HT1080 (cell line): ENCODE measurements at places on chromosomes 1 and 21. TPM values are rescaled to one million over a fixed set of nuclear protein-coding genes. Genes with fewer than 3 reads are reported as not detected.

DNA sequence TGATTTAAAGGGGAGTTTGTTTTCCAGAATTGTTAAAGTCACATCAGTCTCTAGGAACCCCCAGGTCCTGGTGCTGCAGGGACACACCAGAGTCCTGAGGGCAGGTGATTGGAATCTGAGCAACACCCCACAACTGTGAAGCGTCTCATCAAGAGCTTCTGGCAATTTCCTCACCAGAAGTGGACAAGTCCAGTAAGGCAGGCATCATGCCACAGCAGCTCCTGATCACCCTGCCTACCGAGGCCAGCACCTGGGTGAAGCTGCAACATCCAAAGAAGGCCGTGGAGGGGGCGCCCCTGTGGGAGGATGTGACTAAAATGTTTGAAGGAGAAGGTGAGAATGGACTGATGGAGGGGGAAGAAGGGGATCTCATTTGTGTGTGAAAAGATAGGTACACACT lies 2.1 kb downstream of the ZFP69 start:
- no peak for DNase-seq

GRCh38 chr1:153968000-153968363 lies 280 bp downstream of the CREB3L4 start:
- DNase-seq: no peak

GRCh38 chr1:41539418-41539805 lies 54.9 kb upstream of the EDN2 start:
- no peak for DNase-seq

- peak; percentile 46 for DNase-seq
Measured at GRCh38 chr1:229661022-229661877, 35.2 kb downstream of the URB2 start.

DNA sequence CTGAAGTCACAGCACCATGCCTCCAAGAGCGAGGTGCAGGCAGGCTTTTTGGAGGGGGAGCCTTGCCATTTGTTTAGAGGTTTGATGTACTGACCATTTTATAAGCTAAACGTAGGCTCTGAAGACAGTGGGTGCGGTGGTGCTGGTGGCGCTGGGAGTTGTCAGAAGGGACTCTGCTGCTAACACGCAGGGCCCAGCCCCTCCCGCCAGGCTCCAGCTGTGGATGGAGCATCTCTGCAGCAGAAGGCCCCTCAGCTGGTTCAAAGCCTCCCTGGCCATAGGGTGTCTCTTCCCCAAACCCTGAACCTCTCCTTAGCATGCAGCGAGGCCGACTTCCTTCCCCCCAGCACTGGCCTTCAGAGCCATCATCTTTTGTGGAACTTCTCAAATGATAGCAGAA lies 105.3 kb downstream of the AJAP1 start:
- no peak for DNase-seq

DNA sequence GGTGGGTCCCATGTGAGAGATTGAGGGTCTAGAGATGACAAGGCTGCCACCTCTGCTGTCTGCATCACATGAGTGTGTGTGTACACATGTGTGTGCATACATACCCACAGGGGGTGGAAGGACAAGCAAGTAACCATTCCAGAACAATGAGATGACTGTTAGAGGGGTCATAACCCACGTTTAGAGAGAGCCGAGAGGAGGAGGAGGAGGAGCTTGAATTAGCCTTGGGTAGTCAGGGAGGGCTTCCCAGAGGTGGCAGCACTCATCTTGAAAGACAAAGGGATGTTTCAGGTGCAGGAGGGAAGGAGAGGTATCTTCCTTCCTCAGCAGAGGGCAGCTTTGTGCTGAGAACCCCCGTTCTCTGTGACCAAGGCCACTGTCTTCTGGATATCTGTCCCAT lies 21.3 kb downstream of the TNFRSF1B start:
- DNase-seq: peak; percentile 26

DNA sequence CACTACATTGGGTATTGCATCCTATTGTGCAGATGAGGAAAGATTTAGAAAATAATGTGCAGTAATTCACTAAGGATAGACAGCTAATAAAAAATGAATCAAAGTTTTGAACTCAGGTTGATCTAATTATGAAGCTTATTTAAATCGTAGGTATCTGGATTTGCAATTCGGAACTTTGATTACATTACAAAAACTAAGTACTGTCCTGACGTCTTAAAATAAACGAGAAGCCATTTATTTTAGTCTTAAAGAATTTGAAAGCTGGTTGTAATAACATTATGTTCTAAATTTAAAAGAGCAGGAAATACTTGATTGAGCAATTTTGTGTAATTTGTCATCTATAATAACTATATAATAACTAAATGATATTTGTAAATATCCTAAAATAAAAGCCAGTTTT lies 235.9 kb downstream of the TPR start:
- DNase-seq: no peak

- no peak for DNase-seq
Measured at GRCh38 chr1:22053861-22054770, 1.6 kb downstream of the CDC42 start.

DNA sequence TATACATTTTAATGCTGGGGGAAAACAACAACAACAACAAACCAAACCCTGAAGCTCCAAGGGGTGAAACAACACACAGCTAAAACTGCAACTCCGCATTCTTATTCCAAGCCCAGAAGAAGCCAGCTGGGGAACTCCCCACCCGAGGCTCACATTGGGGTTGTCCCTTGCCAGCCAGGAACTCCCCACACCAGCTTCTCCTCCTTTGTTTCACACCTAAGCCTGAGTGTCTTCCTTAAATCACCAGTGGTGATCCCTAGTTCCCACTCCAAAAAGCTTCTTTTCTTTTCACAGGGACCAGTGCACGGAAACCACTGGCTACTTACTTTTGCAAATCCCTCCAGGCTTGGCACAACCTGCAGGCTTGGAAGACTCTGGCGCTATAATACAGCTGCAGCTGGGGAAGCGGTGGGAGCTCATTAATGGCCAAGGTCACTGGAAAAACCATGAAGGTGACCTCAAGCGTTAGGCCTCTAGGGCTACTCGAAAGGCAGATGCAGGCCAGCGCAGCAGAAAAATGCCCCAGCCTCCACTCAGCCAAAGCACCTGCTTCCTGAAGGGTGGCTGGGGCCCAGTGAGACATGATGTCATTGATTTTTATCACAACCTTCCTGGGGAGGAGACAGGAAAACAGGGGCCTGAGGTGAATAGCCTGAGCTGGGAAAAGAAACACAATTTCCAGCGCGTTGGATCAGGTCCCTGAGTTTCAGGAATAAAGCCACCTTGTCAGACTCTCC lies 40.1 kb downstream of the TLR5 start:
- no peak for DNase-seq

GRCh38 chr1:214557952-214558735 lies 6.7 kb upstream of the PTPN14 start:
- DNase-seq: peak; percentile 95

- DNase-seq: no peak
Measured at GRCh38 chr1:116503546-116504307, 67.1 kb downstream of the CD58 start.

The A3GALT2 gene
- total RNA-seq: not detected in 2 replicates

- DNase-seq: no peak
Measured at GRCh38 chr21:42149656-42150473, 69.1 kb upstream of the ABCG1 start.

DNA sequence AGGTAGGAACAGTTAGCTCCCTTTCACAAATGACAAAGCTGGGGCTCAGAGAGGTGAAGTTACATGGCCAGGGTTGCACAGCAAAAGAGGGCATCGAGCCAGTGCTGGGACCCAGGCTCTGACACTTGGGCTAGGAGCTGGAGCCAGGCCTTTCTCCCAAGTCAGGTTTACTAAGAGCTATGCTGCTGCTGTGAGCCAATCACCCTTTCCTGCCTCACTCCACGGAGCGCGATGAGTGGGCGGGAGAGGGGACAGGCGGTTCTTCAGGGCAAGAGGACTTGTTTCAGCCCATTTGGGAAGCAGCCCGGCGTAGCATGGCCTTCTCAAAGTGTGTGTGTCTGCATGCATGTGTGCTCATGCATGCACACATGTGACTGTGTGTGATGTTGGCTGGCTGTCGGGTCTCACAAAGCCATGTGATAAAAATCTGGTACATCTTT lies 10.6 kb downstream of the ID3 start:
- no peak for DNase-seq

The SLC16A4 gene
- total RNA-seq: 0.60 and 0.61 TPM in 2 replicates

The LCE2B gene
- not detected in 2 replicates for total RNA-seq

- DNase-seq: peak; percentile 82
Measured at GRCh38 chr1:210328746-210329503, at the start of gene HHAT. TSS of gene HHAT (plus strand) at chr1:210328902. CDS start at chr1:210348976, 20,074 bp downstream.

The GUCA2A gene
- total RNA-seq: 0.69 TPM in 1 of 2 replicates, not detected in the other

The GNAT2 gene
- 0.13 and 0.43 TPM in 2 replicates for total RNA-seq

DNA sequence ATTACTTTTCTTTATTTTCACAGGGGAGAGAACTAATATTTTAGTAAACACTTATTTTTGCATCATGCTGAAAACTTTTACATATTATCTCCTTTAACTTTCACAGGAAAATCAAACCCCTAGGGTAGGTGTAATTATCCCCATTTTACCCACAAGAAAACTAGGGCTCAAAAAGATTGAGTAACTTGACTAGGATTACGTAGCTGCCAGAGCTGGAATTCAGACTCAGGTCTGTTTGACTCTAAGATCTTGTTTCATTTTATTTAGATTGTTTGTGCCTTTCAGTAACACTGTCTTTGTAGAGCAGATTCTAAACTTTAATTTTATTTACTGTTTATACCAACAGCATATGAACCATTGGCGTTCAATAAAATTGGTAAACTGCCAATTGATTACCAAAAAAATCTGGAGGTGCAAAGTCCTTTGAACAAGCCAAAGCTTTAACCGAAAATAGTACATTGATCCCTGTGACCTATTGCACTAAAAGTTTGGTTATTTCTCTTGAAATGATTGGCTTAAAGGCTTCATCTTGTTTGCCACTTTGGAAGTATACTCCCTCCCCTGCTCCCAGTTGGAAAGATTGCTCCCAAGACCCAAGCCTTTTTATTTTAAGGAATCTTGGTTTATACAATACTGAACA lies 71.0 kb upstream of the WDR26 start:
- DNase-seq: no peak

DNA sequence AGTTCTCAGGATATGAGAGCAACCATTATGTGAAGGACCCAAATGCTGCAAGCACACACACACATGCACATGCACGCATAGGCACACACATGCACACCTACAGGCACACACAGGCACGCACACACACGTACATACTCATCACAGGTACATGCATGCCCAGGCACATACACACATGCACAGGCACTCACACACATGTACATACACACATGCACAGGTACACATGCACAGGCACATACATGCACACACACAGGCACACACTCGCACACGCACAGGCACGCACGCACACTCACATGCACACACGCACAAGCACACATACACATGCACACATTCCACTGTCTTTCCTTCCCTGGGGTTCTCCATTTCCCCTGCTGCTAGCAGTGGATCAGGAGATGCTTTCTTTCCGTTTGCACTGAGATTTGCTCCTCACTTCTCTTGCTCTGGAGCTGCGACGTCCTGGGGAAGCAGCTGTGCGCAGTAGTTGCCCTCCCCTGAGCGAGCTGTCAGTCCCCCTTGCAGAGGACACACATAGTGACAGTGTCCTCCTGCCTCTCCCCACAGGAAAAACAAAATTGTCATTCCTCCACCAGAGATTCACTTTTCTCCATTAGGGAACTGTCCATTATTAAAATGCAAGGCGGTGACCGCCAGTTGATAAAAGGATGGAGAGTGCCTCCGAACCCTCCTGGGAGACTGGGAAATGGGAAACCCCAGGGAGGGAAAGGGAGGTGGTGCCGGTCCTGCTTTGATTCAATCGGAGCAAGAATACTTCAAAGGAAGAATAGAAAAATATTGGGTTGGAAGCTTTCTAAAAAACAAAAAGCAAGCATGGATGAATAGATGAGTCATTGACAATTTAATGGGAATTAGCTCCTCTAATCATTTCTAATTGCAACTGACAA lies 69.5 kb downstream of the WDR4 start:
- DNase-seq: no peak

The PGBD5 gene
- 2.3 and 3.6 TPM in 2 replicates for total RNA-seq

- DNase-seq: peak; percentile 66
Measured at GRCh38 chr1:234961456-234962339, 166.9 kb downstream of the TOMM20 start.

The PPP1R15B gene
- 21.3 and 27.4 TPM in 2 replicates for total RNA-seq

DNA sequence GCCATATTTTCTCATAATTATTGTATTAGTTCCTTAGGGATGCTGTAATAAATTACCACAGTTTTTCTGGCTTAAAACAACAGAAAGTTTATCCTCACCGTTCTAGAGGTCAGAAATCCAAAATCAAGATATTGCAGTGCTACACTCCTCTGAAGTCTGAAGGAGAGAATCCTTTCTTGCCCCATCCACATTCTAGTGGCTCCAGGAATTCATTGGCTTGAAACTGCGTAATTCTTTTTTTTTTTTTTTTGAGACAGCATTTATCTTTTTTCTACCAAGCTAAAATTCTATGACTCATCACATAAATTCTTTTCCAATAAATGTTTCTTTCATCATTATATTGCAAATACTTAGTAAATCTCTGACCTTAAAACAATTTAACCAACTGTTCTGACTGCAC lies 451.0 kb upstream of the RGS18 start:
- no peak for DNase-seq

The SIK1 gene
- total RNA-seq: 4.5 and 4.6 TPM in 2 replicates

- DNase-seq: peak; percentile 51
Measured at GRCh38 chr1:25810341-25811299, 9.1 kb upstream of the MTFR1L start.

The GJA4 gene
- not detected in 2 replicates for total RNA-seq

GRCh38 chr1:50704126-50704525 lies 255.9 kb downstream of the FAF1 start:
- peak; percentile 23 for DNase-seq

The LCE2A gene
- total RNA-seq: 0.47 and 3.0 TPM in 2 replicates

GRCh38 chr1:62377043-62377562 lies 57.9 kb upstream of the KANK4 start:
- DNase-seq: no peak

The GSTM3 gene
- 52.4 and 81.8 TPM in 2 replicates for total RNA-seq

The PDPN gene
- total RNA-seq: 8.7 and 16.3 TPM in 2 replicates

DNA sequence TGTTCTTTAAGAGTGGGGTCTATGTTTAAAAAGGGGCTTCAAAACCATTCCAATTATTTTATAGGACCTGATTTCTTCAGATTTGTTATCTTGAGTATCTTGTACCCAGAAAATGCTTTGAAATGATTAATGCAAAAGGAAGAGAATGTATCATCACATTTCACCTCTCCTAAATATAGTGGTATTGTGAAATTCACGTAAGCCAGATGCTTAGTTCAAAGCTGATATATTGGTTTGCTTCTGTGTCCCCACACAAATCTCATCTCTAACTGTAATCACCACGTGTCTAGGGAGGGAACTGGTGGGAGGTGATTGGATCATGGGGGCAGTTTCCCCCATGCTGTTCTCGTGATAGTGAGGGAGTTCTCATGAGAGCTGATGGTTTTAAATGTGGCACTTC lies 8.5 kb downstream of the SOAT1 start:
- DNase-seq: no peak

GRCh38 chr21:46093668-46094400 lies 4.1 kb upstream of the COL6A2 start:
- no peak for DNase-seq

DNA sequence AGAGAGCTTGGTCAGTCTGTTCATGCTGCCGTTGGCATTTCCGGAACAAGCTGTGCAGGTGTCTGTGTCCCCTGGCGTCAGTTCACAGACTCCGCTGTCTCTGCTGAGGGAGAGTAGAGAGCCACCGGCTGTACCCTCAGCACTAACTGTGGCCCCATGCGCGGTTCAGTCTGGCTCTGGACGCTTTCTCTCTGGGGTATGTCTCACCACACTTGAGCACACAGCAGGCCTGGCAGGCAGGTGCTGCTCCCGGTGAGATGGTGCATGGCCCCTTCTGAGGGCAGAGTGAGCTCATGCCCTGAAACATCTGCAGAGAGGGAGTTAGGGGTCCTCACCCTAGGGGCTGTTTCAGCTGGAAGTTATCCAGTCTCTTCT lies 60.0 kb upstream of the TLR5 start:
- DNase-seq: no peak
